ENCODE measurements at places on chromosomes 5 and 9.

- no peak for DNase-seq
Measured at GRCh38 chr5:36581070-36581469, 25.3 kb upstream of the SLC1A3 start.

DNA sequence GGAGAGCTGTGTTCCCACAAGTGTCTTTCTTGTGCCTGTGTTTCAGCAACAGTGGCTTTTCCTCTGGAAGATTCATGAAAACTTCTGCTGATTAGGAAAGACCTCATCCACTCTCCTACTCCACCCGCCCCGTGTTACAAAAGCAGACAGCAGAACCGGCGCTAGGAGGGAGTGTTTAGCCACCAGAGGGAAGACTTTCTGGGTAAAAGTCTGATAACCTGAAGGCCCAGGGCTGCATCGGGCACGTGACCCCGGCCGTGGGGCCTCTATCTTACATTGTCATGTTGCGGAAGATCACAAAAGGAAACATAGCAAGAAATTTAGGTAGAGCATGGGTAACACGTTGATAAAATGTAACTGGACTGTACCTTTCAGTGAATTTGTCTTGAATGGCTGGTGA, 32.0 kb upstream of the DMRT2 start:
- DNase-seq, result no peak

- no peak for DNase-seq
Measured at GRCh38 chr5:10727861-10728260, 33.2 kb downstream of the DAP start.

GRCh38 chr5:113042491-113043243, 66.1 kb downstream of the DCP2 start:
- no peak for DNase-seq

- DNase-seq, result no peak
Measured at GRCh38 chr9:99037769-99038483, 67.0 kb upstream of the TGFBR1 start.

DNA sequence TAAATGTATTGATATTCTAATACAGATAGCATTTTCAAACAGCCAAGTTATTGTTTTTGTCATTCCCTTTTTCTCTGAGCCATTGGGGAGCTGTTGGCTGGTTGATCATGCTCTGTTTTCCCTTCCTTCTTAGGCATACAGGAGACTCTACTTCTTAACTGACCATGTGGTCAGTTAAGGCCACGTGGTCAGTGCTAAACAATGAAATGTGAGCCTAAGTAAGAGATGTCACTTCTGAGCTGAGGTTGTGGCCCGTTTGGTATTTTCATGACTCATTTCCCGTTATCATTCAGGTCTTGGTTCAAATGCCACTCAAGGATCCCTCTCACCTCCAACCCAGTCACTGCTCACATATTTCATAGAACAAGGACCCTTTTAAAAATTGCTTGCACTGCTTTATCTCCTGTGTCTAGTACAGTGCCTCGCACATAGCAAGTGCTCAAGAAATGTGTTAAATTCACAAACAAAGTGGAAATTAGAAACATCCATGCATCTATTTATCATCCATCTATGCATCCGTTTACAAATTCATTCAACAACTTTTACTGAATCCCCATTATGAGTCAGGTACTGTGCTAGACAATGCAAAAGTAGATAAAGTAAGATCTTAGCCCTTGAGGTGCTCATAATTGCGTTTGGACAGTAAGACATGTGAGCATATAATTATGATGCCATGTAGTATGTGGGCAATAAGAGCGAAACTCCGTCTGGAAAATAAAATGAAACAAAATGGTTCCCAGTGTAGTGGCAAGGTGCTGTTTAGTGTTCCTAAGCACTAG, 50.7 kb downstream of the ARRDC3 start:
- DNase-seq, result no peak

GRCh38 chr5:94885931-94886330, 267.5 kb downstream of the SLF1 start:
- no peak for DNase-seq

- DNase-seq, result no peak
Measured at GRCh38 chr9:17219261-17219660, 84.4 kb downstream of the CNTLN start.

GRCh38 chr5:180825768-180826525, 23.3 kb upstream of the MGAT1 start:
- DNase-seq, result no peak

DNA sequence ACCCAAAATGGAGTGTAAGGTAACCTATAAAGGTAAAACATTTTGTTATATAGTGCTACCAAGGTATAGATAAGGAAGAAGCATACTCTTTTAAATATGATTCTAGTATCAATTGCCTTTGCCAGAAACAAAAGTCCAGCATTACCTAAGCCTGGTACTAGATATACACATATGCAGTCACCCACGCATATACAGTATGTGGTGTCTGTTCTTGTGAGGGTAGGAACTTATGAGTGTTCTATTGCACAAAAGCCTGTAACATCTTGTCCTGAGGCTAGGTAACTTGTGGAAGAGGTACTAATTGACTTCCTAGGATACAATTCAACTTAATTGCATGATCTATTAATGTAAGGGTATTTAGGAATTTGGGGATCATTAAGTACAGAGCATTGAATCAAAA, 31.3 kb upstream of the IFNE start:
- DNase-seq, result no peak

DNA sequence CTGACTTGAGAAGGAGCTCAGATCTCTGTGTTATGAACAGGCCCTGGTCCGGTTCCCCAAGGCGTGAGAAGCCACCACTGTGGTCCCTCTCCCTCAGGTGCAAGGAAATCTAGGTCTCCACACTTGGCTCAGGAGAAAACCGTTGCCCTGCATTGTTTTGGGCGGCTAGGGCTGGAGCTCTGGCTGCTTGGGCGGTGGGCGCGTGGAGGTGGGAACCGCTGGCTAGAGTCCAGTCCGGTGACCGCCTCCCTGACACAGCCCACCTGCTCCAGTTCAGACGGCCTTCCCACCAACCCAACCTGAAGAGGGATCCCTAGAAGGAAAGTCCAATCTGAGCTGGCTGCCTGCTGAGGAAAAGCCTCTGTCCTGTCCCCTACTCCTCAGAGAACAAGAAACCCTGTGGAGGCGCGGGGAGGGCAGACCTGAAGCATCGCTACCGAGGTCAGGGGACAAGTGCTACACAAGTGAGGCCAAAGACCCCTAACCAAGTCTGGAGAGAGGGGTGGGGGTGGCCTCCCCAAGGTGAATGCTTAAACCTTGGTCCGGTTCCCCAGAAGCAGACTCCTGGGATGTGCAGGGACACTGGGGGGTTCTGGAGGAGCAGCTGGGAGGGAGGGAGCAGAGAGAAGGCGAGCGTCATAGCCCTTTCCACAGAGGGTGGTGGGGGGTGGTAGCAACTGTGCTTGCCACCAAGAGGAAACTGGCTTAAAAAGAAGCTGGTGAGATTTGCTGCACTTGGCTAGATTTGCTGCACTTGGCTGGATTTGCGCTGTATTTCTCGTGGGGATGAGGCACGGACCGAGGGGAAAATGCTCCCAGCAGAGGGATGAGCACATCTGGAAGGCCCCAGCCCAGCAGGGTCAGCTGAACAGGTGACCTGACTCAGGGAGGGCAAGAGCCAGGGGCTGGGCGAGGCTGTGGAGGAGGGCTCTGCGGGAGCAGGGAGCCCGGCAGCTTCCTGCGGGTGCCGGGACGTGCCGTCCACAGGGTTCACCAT, 65.2 kb downstream of the RAPGEF1 start:
- no peak for DNase-seq

GRCh38 chr9:93346231-93347112, 105.0 kb upstream of the FAM120A start:
- DNase-seq, result no peak

All from effector CD8-positive, alpha-beta T cell (primary cell).